Activated naive CD8-positive, alpha-beta T cell treated with anti-CD3 and anti-CD28 coated beads, Interleukin-2, amount 50 U/mL, for 16 hours (primary cell): ENCODE measurements at places on chromosomes 11 and 22.

- no peak for DNase-seq
These were observed 8.7 kb upstream of the MS4A4E start for GRCh38 chr11:60251485-60252212.

DNA sequence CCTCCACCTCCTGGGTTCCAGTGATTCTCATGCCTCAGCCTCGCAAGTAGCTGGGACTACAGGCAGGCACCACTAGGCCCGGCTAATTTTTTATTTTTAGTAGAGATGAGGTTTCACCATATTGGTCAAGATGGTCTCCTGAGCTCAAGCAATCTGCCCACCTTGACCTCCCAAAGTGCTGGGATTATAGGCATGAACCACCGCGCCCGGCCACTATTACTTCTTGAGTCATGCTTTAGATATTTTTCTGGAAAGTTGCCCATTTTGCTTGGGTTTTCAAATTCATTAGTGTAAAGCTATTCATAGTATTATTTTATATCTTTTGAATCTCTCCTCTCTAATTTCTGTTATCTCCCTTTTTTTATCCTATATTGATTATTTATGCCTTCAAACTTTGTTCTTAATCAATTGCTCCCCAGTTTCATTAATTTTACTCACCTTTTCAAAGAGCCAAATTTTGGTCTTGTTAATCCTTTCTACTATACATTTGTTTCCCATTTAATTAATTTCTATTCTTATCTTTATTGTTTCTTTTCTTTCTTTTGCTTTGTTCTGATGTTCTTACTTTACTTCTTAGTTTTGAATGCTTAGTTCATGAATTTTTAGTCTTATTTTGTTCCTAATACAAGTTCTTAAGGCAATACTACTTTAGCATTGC lies 10.3 kb upstream of the RAC2 start:
- DNase-seq: no peak

DNA sequence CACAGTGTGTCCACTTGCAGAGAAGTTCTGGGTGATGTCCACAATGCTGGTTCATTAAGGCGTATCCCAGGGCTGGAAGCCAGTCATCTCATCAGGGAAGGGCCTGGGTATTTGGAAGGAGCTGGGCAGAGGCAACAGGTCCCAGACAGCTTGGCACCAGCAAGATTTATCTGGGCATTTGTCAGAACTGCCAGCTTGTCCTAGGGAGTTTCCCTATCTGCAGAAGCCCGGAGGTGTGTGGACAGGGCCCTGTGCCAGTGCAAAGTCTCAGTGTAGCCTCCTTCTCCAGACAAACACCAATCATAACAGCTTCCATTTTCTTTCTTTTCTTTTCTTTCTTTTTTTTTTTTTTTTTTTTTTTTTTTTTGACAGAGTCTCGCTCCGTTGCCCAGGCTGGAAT lies 125.3 kb upstream of the TIMP3 start:
- no peak for DNase-seq

DNA sequence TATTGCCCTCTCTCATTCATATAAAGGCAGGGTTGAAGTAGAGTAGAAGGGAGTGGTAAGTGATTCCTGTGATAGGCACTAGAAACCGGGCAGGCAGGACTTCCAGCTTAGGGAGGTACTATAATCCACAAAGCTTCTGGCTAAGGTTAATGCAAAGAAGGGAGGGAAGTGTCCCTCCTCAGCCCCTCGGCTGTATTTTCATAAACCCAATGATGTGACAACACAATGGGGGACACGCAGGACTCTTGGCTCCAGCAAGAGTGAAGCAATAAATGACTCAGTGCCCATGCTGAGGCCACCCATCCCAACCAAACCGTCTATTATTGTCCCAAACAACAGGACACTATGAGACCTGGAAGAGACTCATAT lies 90.7 kb downstream of the ETS1 start:
- no peak for DNase-seq

DNA sequence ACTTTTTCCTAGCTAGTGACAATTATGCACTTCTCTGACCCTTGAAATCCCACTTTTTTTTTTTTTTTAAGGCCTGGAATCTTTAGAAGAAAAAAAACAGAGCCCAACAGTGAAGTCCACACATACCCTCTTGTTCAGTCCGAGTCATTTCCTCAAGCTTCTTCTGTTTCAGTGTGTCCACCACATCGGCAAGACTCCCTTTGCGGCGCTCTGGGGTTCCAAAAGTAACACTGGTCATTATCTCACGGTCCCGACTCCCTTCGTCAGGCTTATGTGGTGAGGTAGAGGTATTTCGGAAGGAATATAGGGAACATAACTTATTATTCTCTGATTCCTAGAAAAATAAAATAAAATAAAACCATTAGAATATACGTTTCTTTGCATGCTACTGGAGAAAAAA lies 38.0 kb downstream of the SOX6 start:
- DNase-seq: no peak

DNA sequence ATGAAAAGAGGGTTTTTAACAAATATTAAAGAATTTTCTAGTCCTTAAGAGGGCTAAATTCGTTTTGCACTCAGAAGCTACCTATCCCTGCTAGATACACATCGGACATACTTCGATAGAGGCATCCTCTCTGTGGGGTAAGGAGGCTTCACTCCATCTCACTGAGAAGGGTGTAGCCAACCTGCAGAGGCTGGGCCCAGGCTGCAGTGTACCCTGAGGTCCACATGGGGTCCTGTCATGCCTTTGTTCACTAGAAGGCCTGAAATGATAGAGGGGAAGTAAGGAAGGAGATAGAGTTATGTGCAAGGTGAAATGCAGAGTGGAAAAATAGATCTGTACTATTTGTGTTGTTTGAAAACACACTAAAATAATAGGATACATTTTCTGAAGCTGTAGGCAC lies 45.6 kb downstream of the IGSF9B start:
- no peak for DNase-seq

DNA sequence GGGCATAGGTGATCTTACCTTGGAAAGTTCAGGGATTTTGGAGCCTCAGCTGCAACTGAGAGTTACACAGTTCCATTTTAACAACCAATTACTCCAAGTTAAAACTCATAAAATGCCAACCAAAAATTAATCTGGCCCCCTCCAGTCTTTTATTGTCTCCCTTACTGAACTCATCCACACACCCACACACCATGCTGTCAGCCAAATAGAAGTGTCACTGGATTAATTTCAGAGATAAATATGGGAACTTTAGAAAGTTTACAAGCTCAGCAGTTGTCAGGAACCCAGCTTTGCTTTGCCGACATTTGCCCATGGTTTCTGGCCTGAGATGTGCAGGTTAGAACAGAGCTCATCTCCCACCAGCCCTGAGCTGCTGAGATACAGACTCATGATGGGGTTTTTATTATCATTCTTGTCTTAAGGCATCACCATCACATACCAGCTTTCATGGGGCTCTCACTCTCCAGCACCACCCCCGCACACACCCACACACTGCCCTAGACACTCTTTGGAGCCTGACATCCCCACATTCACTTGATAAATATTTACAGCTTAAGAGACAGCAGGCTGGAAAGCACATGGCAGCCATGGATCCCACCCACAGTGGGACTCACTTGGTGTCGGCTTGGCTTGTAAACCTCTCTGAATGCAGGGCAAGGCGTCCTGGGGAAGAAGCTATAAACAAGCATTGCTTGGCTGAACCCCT lies 23.7 kb upstream of the CTR9 start:
- DNase-seq: no peak

GRCh38 chr22:48347311-48347710 lies 1480.4 kb downstream of the BRD1 start:
- no peak for DNase-seq

GRCh38 chr22:30855677-30856518 lies 112.7 kb downstream of the MORC2 start:
- DNase-seq: no peak

GRCh38 chr11:13227676-13228255 lies 49.8 kb upstream of the BMAL1 start:
- no peak for DNase-seq

DNA sequence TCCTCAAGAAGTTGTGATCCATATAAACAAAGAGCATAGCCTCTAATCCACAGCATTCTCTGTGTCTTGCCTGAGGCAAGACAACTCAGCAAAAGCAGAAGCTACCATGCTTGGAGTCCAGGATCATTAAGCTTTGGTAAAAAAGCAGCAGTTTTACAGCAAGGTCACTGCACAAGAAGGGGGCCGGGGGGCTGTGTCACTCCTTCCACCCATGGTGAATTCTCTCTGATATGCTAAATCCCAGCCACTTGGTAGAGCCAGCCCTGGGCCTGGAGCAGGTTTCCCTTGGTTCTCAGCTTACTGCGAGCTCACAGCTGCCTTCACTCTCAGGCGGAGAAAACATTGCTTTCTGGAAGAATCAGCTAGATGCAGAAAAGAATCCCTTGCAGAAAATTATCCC lies 144.7 kb downstream of the TENM4 start:
- DNase-seq: no peak

DNA sequence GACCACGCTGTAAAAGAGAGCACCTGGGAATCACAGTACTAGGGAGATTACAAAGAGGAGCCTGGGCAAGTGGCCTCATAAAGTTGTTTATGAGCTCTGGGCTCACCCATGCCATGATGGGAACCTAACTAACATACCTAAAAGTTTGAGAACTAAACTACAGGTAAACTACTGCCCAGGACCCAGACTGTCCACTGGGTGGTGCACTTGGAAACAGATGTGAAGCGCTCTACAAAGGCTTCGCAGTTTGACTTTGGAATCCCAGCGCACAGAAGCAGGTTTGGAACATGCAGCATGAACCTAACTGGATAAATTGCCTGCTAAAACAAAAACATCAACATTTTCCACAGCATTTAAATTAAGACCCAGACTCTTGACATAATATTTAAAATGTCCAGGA lies 418.6 kb downstream of the FAM181B start:
- DNase-seq: no peak

- no peak for DNase-seq
These were observed 19.4 kb downstream of the NELL1 start for GRCh38 chr11:20688761-20689160.

GRCh38 chr11:71267807-71268421 lies 15.5 kb upstream of the SHANK2 start:
- DNase-seq: no peak

GRCh38 chr22:24330636-24331035 lies 60.0 kb downstream of the SPECC1L start:
- DNase-seq: no peak

DNA sequence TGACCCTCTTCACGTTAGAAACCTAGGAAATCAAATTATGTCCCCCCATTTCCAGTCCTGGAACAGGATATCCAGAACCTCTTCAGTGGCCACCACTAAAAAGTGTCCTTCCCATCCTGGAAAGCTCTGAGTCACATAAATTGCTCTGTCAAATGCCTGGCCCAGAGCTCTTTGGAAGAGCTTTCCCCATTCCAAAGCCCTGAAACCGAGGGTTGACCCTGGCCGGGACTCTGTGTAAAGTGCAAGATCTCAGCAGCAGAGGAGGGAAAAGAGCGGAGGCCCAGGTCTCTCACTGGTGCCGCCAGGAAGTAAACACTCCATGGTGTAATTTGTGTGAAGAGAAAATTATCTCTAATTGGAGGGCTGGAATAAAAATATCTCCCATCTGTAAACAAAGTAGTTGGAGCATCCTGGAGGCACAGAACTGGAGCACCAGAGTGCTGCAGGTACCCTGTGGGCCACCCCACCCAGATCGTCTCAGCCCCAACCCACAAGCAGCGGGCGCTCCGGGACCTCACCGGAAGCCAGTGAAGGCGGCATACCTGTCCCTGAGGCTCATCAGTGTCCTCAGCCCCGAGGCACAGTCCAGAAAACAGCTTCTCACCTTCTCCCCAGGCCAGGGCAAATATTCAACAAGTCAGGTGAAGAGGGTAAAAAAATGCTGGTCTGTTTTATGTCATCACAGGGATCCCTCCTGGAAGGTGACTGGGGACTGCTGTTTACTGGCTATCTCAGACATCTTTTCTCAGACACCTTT lies 4.7 kb upstream of the JAM3 start:
- DNase-seq: no peak

DNA sequence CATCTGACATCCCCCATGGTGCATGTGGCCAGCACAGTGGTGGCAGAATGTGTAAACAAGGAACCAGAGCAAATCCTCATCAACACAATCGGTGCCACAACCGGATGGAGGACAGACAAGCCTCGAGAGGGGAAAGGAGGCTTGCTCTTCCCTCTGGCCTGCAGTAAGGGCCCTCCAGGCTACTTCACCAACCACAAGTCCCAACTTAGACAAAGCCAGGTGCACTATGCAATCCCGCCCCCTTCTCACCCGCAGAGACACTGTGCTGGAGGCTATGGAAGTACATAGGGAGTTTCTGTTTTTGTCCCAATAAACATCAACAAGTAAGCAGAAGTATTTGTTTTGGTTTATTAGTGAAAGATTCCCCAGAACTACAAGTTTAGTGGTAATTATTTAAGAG lies 54.3 kb downstream of the SPATA19 start:
- DNase-seq: no peak
